ENCODE measurements at places on chromosomes 7 and 10.

DNA sequence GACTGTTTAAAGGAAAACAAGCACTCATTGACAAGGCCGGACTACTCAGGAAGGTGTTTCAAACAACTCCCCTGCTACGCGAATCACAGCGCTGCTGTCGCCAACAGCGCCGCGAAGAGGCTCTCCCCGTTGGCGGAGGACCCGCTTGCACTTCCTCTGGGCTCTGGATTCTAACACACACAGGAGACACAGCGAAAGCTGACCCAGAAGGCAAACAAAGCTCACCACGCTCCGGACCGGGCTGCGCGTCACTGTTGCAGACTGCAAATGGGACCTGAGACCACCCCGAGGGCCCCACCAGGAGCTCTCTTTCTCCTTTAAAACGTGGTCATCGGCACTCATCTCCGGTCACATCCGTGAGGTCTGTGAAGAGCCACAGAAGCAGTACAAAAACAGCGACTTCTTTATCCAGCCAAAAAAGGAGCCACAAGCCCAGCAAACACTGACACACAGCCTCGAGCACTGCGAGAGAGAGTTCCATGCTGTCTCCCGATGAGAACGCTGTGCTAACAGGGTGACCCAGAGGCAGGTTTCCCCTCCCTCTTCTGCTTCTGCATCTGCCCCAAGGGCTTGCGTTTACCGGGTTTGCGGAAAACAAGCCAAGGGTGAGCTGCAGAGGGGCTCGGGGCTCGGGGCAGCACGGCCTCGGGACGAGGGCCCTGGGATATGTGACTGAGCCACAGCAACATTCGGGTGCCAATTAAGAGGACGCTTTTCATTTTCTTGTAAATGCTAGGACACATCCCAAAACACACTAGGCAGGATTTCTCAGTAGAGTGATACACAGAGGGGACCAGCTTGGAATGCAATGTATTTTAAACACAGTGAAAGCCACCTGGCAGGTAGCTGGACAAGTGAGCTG is 41.3 kb downstream of the AMZ1 start:
- DNase-seq: no peak

- no peak for DNase-seq
Observed at GRCh38 chr10:132665946-132666704, 119.8 kb downstream of the NKX6-2 start.

DNA sequence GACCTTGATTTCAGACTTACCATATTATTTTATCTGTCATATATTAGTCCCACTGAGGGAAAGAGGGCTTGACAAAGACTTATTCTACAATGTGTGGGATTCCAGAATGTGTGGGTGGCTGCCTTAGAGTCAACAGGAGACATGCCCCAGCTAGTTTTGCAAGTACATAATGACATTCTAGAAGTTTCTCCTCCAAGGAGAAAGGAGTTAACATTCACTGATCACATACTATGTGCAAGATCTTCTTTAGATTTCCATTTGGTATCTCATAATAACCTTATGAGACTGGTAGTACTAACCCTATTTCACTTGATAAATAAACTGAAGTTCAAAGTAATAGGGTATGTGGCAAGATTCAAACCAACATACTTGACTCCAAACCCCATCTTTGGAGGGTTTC is 25.2 kb downstream of the IRF5 start:
- no peak for DNase-seq

GRCh38 chr10:89183571-89183970 is 23.5 kb downstream of the CH25H start:
- no peak for DNase-seq

DNA sequence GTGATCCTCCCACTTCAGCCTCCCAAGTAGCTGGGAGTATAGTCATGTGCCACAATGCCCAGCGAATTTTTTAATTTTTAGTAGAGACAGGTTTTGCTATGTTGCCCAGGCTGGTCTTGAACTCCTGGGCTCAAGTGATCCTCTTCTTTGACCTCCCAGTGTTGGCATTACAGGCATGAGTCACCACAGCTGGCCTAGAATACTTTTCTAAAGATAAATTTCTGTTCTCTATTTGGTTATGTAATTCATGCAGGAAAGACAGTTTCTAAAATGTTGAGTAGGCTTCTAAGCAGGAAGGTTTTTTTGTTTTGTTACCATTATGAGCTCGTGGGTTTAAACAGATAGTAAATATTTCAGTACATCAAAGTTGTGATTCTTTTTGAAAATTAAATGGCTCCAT is 5.0 kb downstream of the RBAK start:
- no peak for DNase-seq

GRCh38 chr7:90580051-90580450 is 16.1 kb upstream of the CDK14 start:
- no peak for DNase-seq

- no peak for DNase-seq
Observed at GRCh38 chr7:18680576-18680975, 185.0 kb downstream of the HDAC9 start.

DNA sequence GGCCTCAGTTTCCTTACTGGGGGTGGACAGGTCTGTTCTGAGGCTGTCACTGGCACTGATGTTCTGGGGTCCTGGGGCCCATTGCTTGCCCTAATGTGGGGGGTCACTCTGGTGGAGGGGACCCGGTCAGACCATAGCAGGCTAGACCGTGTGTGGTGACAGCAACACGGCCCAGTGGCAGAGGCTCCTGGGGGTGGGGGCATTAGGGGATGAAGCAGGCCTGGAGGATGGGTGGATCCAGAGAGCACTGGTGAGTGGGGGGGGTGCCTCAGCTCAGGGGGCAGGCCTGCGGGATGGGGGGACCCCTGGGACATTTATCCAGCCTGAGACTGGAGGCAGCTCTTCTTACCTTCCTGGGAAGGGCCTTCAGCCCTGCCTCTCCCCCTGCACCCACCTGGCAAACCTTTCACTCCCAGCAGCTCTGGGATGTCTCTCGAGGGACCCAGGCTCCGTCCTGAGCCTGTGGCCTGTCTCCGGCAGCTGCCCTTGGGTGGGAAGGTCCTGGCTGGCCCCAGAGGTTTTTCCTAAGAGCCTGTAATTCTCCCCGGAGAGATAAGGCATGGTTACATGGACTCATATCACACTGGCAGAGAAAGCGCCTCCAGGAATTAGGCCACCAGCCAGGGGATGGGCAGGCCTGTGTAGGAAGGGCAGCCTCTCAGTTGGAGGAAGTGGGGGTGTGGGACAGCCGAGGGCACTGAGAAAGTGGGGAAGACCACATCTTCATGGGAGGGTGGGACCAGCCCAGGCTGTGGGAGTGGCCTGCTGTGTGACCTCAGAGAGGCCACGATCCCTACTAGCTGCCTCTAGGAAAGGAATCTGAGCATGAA is 147.7 kb downstream of the UBE2H start:
- DNase-seq: no peak

DNA sequence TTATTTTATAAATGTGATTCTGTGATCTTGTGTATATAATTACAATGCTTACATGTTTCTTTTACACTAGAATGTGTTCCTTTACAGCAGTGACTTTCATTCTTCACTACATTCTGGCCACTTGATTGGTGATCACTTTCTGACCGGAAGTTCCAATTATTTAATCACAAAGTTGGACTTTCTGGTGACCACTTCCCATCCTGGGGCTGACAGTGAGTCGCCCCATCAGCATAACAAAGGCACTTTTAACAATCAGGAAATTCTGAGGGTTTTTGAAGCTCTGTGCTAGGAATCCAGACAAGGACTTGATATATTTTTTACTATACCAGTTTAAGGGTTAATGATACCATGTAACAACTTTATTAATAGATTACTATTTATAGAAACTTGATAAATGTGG is 282.3 kb upstream of the KAT6B start:
- no peak for DNase-seq

GRCh38 chr10:81031774-81032173 is 494.1 kb downstream of the SH2D4B start:
- no peak for DNase-seq

DNA sequence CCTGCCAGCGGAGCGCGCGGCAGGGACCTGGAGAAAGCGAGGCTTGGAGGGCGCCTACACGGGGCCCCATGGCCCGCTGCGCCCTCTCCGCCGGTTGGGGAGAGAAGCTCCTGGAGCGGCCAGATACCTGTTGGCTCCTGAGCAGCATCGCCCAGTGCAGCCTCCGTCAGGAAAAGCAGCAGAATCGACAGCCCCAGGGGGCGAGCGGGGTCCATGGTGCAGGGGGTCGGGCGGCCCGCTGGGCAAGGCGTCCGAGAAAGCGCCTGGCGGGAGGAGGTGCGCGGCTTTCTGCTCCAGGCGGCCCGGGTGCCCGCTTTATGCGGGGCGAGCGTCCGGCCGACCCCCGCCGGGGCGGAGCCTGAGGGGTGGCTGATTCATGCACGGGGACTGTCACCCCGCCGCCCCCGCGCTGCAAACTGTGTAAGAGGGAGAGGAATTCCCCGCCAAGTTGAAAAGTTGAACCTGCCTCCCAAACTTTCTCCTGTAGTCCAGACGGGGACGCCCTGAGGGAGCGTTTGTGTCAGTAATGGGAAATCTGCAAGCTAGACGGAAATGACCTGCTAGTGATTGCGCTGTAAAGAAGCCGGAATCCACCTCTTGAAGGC is at the start of gene TFPI2:
Gene TFPI2 (minus strand): TSS at position 290 of the 605 bp plus-strand sequence. CDS start 75 bp downstream, at position 215.
- no peak for DNase-seq

GRCh38 chr10:122471531-122472177 is 10.3 kb downstream of the HTRA1 start:
- no peak for DNase-seq

- no peak for DNase-seq
Observed at GRCh38 chr10:59700709-59701108, 8.9 kb downstream of the SLC16A9 start.

DNA sequence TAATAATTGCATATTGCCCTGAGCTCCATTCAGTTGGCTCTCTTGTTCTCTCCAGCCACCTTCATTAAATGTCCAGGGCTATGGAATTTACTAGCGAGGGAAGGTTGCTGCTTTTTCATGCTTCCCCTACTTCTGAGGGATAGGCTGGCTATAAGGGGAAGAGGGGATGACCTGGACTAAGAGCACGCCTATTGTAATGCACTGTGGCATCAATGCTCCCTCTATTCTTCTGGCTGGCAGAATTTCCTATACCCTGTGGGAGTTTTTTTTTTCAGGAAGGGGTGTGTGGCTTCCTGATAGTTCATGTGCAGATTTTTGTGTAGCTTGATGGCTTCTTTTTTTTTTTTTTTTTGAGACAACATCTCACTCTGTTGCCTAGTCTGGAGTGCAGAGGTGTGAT is 155.8 kb downstream of the SND1 start:
- DNase-seq: no peak

DNA sequence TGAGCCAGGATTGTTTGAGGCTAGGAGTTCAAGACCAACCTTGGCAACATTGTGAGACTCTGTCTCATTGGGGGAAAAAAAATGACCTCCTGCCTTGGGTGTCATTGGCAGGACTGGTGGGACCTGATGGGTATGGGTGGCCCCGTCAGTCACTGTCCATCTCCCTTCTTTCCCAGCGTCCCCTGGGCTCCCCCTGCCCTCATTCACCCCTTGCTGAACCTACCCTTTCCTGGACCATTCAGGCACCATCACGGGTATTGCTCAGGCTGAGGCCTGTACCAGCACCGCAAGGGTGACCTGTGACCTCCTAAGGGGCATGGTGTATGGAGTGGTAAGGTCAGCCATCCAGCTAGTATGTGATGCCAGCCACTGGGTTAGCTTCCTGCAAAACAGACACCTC is 19.4 kb downstream of the ASL start:
- DNase-seq: no peak

DNA sequence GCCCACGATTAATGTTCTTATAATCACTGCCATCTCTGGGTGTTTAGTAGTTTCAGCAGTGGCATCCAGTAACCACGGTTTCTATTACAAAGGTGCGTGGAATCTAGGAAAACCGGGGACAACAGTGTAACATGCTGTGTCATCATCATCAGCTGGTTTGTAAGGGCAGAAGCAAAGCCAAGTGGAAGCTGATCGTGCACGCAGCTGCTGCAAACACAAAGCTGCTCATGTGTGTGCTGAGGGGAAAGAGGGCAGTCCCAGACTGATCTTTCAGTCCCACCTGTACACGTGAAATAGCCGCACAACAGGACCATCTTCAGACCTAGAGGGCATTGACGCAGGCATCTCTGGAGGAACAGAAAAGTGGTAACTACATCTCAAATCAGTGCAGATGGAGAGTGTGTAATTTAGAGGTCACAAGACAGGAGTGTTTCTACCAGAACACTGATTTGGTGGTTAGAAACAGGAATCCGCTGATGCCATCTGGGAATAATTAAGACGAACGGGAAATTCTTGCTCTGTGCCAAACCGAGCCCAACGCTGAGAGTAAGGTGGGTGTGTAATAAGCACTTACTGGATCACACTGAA is 13.4 kb downstream of the ANKRD16 start:
- no peak for DNase-seq

DNA sequence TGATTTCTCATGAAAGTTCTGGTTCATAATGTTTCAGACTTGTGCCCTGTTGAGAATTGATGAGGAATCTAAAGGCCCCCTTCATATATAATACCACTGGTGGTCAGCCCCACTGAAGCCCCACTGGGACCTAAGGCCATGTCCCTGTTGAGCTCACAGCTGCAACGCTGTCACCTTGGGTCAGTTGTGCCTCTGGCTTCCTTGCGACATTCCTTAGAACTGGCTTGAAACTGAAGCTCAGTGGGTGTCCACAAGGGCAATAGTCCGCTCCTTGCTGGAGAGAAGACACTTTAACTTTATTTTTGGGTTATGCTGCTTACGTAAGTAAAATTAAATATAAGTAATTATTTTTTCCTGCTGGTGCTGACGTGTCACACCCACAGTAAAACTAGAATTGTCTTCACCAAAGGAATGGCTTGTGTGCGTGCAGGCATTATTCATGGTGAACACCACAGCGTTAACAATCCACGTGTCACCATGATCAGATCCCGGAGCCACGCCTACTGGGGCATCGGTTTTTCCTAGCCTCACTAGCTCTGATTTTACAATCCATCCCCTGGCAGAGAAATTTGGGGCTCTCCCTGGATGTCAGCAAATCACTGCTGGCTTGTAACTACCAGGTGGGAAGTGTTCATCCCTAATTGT is 66.5 kb downstream of the BICC1 start:
- DNase-seq: no peak

DNA sequence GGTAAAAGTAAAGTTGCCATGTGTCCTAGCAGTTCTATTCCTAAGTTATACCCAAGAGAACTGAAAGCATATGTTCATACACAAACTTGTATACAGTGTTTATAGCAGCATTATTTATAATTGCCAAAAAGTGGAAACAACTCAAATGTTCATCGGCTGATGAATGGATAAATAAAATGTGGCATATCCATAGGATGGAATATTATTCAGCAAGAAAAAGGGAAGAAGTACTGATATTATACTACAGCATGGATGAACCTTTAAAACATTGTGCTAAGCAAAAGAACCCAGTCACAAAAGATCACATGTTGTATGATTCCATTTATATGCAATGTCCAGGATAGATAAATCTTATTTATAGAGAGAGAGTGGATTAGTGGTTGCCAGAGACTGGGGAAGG is 68.9 kb downstream of the NRF1 start:
- DNase-seq: no peak

DNA sequence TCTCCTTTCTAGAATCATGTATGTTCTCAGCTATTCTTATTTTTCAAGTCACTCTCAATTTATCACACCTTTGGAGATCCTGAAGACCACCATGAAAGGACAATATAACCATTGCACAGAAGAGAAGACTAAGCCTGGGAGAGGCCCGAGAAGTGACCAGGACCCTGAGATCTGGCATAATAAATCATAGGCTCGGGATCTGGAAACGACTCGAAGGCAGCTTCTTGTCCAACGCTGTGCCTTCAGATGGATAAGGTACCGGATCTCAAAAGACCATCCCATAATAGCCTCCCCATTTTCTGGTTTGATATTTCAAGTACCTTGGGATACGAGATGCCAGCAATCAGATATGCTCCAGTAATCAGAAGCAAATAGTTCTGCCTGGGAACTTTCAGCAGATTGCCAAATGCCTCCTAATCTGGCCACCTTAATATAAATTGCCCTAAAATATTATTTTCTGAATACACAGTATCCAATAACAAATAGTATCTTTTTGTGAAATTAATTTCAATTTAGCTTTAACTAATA is 179.2 kb upstream of the ZMIZ1 start:
- DNase-seq: no peak

Measured in T47D (cell line).